ENCODE measurements at places on chromosomes 2 and 18.

DNA sequence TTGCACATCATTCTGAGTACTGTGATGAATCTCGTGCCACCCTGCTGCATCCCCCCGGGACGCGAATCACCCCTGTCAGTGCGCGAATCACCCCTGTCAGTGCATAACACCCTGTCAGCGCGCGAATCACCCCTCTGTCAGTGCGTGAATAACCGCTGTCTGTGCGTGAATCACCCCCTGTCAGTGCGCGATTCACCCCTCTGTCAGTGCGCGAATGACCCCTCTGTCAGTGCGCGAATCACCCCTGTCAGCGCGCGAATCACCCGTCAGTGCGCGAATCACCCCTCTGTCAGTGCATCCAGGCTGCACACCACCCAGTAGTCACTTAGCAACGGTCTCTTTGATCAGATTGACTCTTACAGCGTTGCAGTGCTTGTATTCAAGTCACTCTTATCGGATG lies 134.4 kb upstream of the TPO start:
- no peak for DNase-seq

DNA sequence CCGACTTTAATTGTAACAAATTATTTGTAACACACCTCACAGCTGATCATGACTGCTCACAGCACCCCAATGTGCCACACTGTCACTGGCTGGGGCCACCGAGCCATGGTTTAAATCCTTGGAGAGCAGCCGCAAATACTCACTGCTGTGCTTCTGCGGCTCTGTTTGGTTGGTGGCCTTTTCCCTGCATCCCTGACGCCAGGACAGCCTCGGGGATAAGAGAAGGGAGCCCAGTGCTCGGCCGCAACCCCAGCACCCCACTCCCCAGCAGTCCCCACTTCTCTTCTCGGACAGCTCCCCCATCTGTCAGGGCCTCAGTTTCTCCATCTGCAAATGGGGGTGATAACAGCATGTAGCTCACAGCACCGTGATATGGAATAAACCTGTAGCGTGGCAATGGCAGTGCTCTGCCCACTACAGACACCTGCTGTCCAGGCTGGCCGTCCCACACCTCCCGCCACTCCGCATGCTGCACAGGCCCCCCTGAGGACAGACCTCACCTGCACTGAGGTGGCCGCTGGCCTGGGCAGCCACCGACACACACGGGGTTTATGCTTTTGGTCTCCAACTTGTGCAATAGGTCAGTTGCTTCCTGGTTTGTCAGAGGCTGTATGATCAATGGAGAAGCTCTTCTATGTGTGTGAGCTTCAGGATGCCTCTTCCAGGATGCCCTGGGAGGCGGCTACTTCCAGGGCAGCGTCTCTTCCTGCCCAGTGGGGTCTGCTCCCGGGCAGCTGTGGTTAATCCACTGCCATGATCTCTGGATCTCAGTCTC lies 87.1 kb downstream of the NDUFA10 start:
- DNase-seq: no peak

DNA sequence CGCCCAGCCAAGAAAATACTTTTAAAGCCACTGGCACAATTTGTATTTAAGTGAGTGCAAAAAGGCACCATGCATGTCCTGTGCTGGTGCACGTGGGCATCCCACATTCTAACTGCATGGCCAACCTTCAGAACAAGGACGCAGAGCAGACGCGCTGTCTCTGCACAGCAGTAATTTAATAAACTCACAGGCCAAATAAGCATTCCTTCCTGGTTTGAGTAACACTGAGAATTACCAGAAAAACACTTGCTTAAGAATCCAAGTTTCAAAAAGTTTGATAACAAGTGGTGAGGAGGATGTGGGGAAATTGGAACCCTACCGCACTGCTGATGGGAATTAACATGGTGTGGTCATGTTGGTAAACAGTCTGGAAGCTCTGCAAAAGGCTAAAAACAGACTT lies 38.7 kb downstream of the RPL31 start:
- no peak for DNase-seq

- no peak for DNase-seq
Measured at GRCh38 chr2:44295113-44295512, 19.8 kb downstream of the SLC3A1 start.

GRCh38 chr2:35606394-35606793 lies 749.2 kb upstream of the CRIM1 start:
- DNase-seq: no peak

GRCh38 chr2:240435457-240435947 lies at the start of gene GPC1:
Gene GPC1, plus strand, starts transcription at chr2:240435663. Its CDS starts 256 bp downstream, at chr2:240435919.
- DNase-seq: no peak

GRCh38 chr2:118847762-118848172 lies 319 bp upstream of the EN1 start:
- DNase-seq: no peak

DNA sequence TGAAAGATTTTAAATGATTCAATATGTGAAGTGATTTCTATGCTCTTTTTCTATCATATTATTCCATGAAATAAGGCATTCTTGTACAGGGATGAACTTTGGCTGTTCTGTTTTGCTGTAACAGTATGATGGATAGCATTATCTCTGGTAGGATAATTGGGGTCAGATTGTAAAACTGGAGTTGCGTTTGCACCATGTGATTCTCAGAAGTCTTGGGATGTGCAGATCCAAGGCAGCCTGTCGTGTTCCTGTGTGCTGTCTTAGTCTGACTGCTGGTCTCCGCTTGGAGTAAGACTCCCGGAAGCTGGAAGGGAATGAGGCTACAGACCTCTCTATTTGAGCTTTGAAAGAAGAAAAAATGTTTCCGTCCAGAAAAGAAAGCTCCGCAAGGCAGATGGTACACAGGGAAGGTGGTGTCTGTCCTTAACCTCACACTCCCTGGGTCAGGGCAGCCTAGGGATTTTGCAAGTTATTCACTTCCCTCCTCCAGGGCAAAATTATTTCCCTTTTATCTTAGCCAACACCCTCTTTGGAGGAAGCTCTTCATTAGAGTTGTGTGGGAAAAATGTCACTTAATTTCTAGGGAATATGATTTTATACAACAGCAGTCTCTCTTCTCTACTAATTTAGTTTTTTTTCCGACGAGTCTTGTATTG lies 250.6 kb downstream of the PTPRM start:
- no peak for DNase-seq

- DNase-seq: no peak
Measured at GRCh38 chr2:104734937-104735586, 118.9 kb upstream of the POU3F3 start.

- no peak for DNase-seq
Measured at GRCh38 chr2:202290970-202291369, 25.4 kb downstream of the NOP58 start.

GRCh38 chr18:641224-641623 lies 16.2 kb upstream of the TYMS start:
- DNase-seq: no peak

GRCh38 chr2:20691076-20691734 lies 24.3 kb downstream of the GDF7 start:
- no peak for DNase-seq

DNA sequence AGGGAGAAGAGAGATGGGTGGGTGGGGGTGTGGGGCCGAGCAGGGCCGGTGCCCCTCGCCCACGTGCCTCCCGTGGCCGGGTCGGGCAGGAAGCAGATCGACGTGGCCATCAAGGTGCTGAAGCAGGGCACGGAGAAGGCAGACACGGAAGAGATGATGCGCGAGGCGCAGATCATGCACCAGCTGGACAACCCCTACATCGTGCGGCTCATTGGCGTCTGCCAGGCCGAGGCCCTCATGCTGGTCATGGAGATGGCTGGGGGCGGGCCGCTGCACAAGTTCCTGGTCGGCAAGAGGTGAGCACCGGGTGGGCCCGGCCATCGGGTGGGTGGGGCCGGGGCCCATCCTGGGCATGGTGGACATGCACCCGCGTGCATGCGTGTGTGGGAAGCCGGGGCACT lies 21.8 kb downstream of the ZAP70 start:
- DNase-seq: no peak
